SHP77 treated with DMSO at 0.1 percent for 48 hours (cell line): ENCODE measurements at places on chromosomes 1 and 21.

GRCh38 chr1:2019571-2020309 is 595 bp downstream of the GABRD start:
- no peak for DNase-seq

DNA sequence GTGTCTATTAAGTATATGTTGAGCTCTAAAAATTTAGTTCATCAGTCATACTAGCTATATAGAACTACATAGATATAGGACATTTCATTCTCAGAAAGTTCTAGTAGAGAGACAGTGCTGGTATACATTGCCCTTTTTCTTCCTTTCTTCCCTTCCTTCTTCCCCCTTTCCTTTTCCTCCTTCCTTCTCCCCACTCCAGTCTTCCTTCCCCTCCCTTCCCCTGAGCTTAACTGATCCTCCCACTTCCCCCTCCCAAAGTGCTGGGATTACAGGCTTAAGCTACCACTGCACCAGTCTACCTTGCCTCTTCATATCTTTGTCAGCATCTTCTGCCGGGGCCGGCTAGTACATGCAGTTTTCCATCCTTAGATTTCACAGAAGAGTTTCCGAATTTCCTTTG is 12.1 kb downstream of the THRAP3 start:
- DNase-seq = no peak

- no peak for DNase-seq
These were observed 403.3 kb downstream of the KCTD3 start for GRCh38 chr1:215970406-215970805.

DNA sequence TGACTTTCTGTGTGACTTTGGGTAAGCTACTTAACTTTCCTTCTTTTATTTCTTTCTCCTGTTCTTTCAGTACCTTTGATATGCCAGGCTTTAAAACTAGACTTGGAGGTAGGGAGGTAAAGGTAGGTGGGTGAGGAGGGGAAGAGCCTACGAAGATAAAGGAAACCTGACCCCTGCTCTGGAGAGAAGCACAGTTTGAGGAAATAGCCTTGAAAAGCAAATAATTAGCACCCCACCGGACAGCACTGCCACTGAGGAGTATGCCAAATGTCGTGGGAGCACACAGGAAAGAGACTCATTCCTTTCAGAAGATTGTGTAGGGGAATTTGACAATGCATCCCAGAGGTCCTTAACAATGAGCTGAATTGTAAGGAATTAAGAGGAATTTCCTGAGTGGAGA is 65.2 kb upstream of the SPAG17 start:
- DNase-seq = no peak
